ENCODE measurements at places on chromosomes 5 and 9.
A peak's percentile ranks its signal among the peaks of the same experiment; 100 is the strongest.

- no peak for DNase-seq
These were observed 143.0 kb downstream of the CAVIN4 start for GRCh38 chr9:100720922-100721321.

- no peak for DNase-seq
These were observed 1181.0 kb upstream of the DMAC1 start for GRCh38 chr9:8980496-8981013.

DNA sequence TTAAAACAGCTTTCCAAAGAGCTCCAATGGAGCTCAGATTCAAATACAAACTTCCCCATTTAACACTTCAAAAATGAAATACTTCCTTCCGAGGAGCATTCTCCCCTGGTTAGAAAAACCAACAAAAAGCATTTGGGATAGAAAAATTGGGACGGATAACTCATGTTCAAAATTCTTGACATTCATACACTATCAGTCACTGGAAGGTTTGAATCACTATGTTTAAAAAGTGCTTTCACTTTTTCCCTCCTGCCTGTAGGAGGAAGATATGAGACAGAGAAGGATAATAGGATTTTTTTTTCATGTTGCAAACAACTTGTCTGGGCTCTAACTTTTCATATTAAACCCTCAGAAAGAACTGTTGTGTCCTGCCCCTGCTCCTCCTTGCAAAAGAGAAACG, 412.0 kb downstream of the ACTL7B start:
- DNase-seq = peak; percentile 79

- DNase-seq = no peak
These were observed 59.4 kb upstream of the DNAH5 start for GRCh38 chr5:14003936-14004335.

DNA sequence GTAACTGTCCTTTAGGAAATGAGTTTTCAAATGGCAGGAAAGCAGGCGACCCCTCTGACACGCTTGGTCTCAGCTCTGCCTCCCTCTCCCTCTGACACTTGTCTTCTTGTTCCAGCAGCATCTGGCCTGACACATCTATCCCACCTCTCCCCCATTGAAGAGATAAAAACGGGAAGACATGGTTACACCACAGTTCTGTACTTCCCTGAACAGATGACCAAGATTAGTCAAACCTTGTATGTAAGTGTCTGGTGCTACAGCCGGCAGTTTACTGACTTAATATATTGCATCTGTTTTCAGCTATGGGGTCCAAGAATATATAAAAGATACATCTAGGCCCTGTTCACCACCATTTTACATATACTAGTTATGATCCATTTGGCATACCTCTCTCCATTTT, 29.6 kb upstream of the MLLT3 start:
- DNase-seq = no peak

GRCh38 chr9:115196919-115197318, 79.0 kb upstream of the TNC start:
- no peak for DNase-seq
